ENCODE measurements at places on chromosomes 11 and 22. TPM values are rescaled to one million over a fixed set of nuclear protein-coding genes. Genes with fewer than 3 reads are reported as not detected.

Gene BATF2
- not detected for polyA plus RNA-seq

Gene TTC28
- 0.60 TPM for polyA plus RNA-seq

Gene OR52I2
- polyA plus RNA-seq, result not detected

Gene PICALM
- polyA plus RNA-seq, result 25.6 TPM

Gene OR4C3
- not detected for polyA plus RNA-seq

Gene SCGB1A1
- not detected for polyA plus RNA-seq

Gene AQP11
- polyA plus RNA-seq, result 1.4 TPM

Gene GLYATL1B
- not detected for polyA plus RNA-seq

Gene CSNK2A3
- polyA plus RNA-seq, result 1.1 TPM

Gene KRTAP5-11
- polyA plus RNA-seq, result not detected

Gene PGA5
- not detected for polyA plus RNA-seq

Gene NNMT
- polyA plus RNA-seq, result not detected

Gene PKNOX2
- polyA plus RNA-seq, result not detected

Gene GRK3
- polyA plus RNA-seq, result 0.26 TPM

Gene C11orf86
- polyA plus RNA-seq, result not detected

Gene AIFM3
- not detected for polyA plus RNA-seq
